ENCODE measurements at places on chromosomes 13 and 19.

GRCh38 chr19:18219911-18220631 is 6.2 kb downstream of the PDE4C start:
- peaks cover 4% of the 10 kb centered on the region for H3K27me3 ChIP-seq
- H3K4me1 ChIP-seq = peaks cover 11% of the 10 kb centered on the region
- no peak overlapping the region for H3K4me3 ChIP-seq
- H3K36me3 ChIP-seq = no peaks in the 10 kb centered on the region
- no peak overlapping the region for H3K27ac ChIP-seq

DNA sequence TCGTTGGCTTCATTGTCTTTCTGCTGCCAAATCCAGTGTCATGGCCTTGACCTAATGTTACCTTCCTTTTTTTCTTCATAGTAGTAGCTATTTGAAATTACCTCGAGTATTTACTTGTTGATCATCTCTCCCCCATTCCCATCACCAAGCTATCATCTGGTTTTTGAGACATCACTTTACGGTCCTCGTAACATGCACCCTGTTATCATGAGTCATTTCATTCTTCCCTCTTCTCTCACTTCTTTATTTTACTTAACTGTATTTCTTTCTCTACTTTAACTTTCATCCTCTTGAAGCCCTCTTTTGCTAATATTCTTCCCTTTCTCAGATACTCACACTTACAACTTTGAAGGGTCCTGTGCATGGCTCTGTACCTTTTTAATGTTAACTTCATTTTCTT is 31.8 kb downstream of the TPP2 start:
- H3K36me3 ChIP-seq = peaks cover 57% of the 10 kb centered on the region
- no peak overlapping the region for H3K27ac ChIP-seq
- no peaks in the 10 kb centered on the region for H3K4me1 ChIP-seq
- no peak for DNase-seq
- H3K4me3 ChIP-seq = no peak overlapping the region
- no peaks in the 10 kb centered on the region for H3K27me3 ChIP-seq

GRCh38 chr19:2413629-2414028 is 13.8 kb downstream of the TIMM13 start:
- no peaks in the 10 kb centered on the region for H3K36me3 ChIP-seq
- no peak overlapping the region for H3K27ac ChIP-seq
- DNase-seq = no peak
- H3K27me3 ChIP-seq = peaks cover 7% of the 10 kb centered on the region

DNA sequence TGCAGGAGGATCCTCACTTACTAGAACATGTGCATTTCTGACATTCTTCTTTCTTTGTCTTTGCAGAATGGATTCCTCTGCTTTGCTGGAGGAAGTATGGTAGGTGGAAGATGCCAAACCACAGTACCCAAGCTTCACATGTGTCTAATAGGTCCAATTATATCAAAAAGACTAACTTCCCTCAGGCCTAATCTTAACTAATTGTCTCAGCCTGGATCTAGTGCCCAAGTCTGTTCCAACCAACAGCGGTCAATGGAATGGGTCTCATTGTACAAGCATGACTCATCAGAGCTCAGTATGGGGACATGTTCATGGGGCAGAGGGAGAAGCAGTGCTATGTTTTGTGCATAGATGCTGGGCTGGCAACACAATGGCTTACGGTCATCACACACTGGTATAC is 81.6 kb upstream of the CSNK1A1L start:
- H3K4me3 ChIP-seq = no peak overlapping the region
- no peak for DNase-seq
- no peaks in the 10 kb centered on the region for H3K36me3 ChIP-seq

GRCh38 chr13:28705461-28706083 is 13.2 kb downstream of the SLC46A3 start:
- H3K36me3 ChIP-seq = peaks cover 28% of the 10 kb centered on the region
- H3K27ac ChIP-seq = no peak overlapping the region
- no peaks in the 10 kb centered on the region for H3K27me3 ChIP-seq
- H3K4me1 ChIP-seq = no peaks in the 10 kb centered on the region

GRCh38 chr19:55528030-55528803 is 8.7 kb downstream of the SBK2 start:
- no peak for DNase-seq
- H3K27ac ChIP-seq = no peak overlapping the region
- no peak overlapping the region for H3K4me3 ChIP-seq
- no peaks in the 10 kb centered on the region for H3K4me1 ChIP-seq

GRCh38 chr19:19460761-19461265 is 54.5 kb downstream of the TSSK6 start:
- H3K27ac ChIP-seq = peak overlapping the region; percentile 80
- peaks cover 7% of the 10 kb centered on the region for H3K36me3 ChIP-seq
- peaks cover 74% of the 10 kb centered on the region for H3K4me1 ChIP-seq
- peak overlapping the region; percentile 28 for H3K4me3 ChIP-seq

- H3K36me3 ChIP-seq = no peaks in the 10 kb centered on the region
- DNase-seq = no peak
- H3K27ac ChIP-seq = no peak overlapping the region
- no peak overlapping the region for H3K4me3 ChIP-seq
- H3K4me1 ChIP-seq = no peaks in the 10 kb centered on the region
- no peaks in the 10 kb centered on the region for H3K27me3 ChIP-seq
Measured at GRCh38 chr13:46486270-46486669, 66.7 kb upstream of the LRCH1 start.

- no peak overlapping the region for H3K4me3 ChIP-seq
- no peaks in the 10 kb centered on the region for H3K27me3 ChIP-seq
- H3K4me1 ChIP-seq = peaks cover 20% of the 10 kb centered on the region
Measured at GRCh38 chr13:46555722-46556417, 2.9 kb downstream of the LRCH1 start.

- no peaks in the 10 kb centered on the region for H3K27me3 ChIP-seq
- H3K4me3 ChIP-seq = no peak overlapping the region
- H3K4me1 ChIP-seq = peaks cover 23% of the 10 kb centered on the region
- H3K27ac ChIP-seq = no peak overlapping the region
- H3K36me3 ChIP-seq = peaks cover 9% of the 10 kb centered on the region
Measured at GRCh38 chr19:48508729-48509411, 2.8 kb downstream of the LMTK3 start.

- no peaks in the 10 kb centered on the region for H3K27me3 ChIP-seq
- DNase-seq = no peak
Measured at GRCh38 chr13:32211813-32212212, 103.3 kb downstream of the ZAR1L start.

- H3K36me3 ChIP-seq = no peaks in the 10 kb centered on the region
- no peak for DNase-seq
- no peak overlapping the region for H3K27ac ChIP-seq
- H3K27me3 ChIP-seq = no peaks in the 10 kb centered on the region
- H3K4me1 ChIP-seq = no peaks in the 10 kb centered on the region
Measured at GRCh38 chr19:30999726-31000125, 349.5 kb downstream of the TSHZ3 start.

- no peak for DNase-seq
- H3K36me3 ChIP-seq = no peaks in the 10 kb centered on the region
- H3K4me3 ChIP-seq = no peak overlapping the region
- no peaks in the 10 kb centered on the region for H3K4me1 ChIP-seq
Measured at GRCh38 chr13:37495046-37495445, 103.5 kb downstream of the POSTN start.

DNA sequence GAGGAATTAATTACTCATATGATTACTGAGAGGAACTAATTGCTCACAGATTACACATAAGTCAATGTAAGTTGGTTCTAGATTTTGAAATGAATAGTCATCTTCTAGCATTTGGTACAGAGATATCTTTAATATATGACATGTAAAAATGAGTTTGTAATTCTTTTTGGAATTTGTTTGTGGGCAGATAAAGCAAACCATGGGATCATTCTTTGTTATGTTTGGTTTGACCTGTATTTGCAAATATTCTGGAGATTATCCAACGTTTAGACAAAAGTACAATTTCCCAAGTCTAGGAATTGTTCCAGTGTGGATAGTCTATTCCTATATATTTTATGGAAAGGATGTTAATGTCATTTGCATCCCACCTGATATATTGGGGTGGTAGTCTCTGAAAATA is 309.6 kb upstream of the EDNRB start:
- no peak overlapping the region for H3K27ac ChIP-seq
- DNase-seq = no peak
- H3K4me1 ChIP-seq = no peaks in the 10 kb centered on the region
- no peaks in the 10 kb centered on the region for H3K27me3 ChIP-seq
- H3K4me3 ChIP-seq = no peak overlapping the region
- H3K36me3 ChIP-seq = no peaks in the 10 kb centered on the region

DNA sequence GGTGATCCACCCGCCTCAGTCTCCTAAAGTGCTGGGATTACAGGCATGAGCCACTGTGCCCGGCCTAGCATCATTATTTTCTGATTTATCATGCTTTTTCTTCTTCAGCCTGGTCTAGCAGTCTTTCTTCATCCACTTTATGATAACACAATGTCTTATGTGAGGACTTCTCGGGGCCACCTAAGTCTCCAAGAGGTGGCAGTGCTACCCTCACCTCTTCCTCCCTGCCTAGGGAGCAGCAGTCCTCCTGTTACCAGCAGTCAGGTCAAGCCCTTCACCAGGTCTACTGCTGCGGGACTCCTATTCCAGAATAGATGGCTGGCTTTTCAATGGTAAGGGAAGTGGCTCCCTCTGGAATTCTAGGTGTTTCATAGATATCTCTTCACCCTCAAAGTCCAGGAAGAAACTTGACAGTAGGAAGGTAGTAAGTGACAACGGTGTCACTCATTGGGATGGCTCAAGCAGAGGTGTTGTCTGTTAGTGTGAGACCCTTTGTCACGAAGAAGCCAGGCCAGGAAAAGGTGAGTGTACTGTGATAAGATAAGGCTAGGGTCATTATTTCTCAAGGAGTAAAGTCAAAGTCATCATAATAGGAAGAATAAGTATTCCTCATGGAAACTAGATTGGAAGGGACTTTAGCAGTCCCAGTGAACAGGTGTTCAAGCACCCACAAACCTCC is 164.0 kb downstream of the KLF5 start:
- H3K27me3 ChIP-seq = no peaks in the 10 kb centered on the region
- no peaks in the 10 kb centered on the region for H3K4me1 ChIP-seq
- H3K4me3 ChIP-seq = no peak overlapping the region

- no peaks in the 10 kb centered on the region for H3K36me3 ChIP-seq
- H3K27me3 ChIP-seq = no peaks in the 10 kb centered on the region
- H3K4me3 ChIP-seq = no peak overlapping the region
- no peak overlapping the region for H3K27ac ChIP-seq
Measured at GRCh38 chr19:51093101-51093500, 10.4 kb upstream of the KLK14 start.

DNA sequence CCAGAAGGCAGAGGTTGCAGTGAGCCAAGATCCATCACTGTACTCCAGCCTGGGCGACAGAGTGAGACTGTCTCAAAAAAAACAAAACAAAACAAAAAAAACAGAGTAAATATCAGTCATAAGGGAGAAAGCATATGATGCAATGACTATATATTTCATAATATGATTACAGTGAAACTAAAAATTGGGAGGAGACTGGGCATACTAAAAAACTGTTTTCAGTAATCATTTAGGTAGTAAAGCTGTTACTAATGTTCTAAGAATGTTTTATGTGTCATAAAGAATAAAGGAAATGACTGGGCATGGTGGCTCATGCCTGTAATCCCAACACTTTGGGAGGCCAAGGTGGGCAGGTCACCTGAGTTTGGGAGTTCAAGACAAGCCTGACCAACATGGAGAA is 15.9 kb downstream of the ZNF573 start:
- H3K4me3 ChIP-seq = no peak overlapping the region
- peaks cover 36% of the 10 kb centered on the region for H3K36me3 ChIP-seq
- H3K27me3 ChIP-seq = no peaks in the 10 kb centered on the region
- no peak overlapping the region for H3K27ac ChIP-seq
- H3K4me1 ChIP-seq = no peaks in the 10 kb centered on the region

DNA sequence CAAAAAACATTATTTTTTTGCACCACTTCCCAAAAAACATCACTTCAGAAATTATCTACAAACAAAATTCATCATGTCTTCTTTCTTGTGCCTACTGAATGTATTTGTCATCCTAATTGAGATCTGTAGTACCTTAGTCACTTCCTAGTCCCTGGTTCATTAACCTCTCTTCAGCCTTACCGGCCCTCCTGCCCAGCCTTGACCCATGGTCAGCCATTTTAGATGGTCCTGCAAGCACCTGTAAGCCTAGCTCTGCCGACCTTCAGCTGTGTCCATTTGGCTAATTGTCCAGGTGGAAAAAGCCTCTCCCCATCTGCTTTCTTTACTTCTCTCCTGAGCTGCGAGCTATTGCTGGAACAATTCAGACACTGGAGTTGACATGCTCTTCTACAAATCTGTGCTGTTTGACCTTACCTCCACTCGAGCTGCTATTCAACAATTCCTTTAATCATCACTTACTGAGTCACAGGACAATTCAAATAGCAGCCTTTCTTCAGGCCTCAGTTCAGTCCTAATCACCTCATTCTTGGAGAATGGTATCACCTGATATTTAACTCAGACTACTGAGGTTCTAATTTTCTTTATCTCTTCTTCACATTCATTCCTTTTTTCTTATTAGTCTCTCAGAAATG is 882.5 kb downstream of the PCDH9 start:
- no peaks in the 10 kb centered on the region for H3K27me3 ChIP-seq
- no peaks in the 10 kb centered on the region for H3K36me3 ChIP-seq
- no peaks in the 10 kb centered on the region for H3K4me1 ChIP-seq
- H3K27ac ChIP-seq = no peak overlapping the region
- no peak overlapping the region for H3K4me3 ChIP-seq
- no peak for DNase-seq

DNA sequence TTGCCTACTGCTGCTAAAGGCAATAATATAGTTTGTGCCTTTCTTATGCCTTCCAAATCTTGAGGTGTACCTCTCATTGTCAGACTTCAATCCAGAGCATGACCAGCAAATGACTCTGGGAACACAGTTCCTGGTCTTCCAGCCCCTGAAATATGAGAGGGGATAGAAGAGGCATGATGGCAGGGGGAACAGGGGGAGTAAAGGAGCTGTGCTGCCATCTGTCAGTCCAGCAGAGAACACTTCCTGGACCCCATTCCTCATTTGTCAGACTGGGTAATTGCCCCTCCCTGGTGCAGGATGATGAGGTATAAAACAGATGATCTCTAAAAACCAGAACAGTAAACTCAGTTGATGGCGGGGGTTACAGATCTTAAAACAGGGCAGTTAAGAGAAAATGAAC is 618.7 kb downstream of the DIAPH3 start:
- H3K4me3 ChIP-seq = no peak overlapping the region
- H3K27ac ChIP-seq = no peak overlapping the region
- H3K27me3 ChIP-seq = no peaks in the 10 kb centered on the region
- no peak for DNase-seq
- no peaks in the 10 kb centered on the region for H3K36me3 ChIP-seq

- H3K27me3 ChIP-seq = no peaks in the 10 kb centered on the region
- H3K4me3 ChIP-seq = no peak overlapping the region
- DNase-seq = no peak
- H3K27ac ChIP-seq = no peak overlapping the region
- H3K36me3 ChIP-seq = no peaks in the 10 kb centered on the region
Measured at GRCh38 chr13:79226250-79226649, 179.8 kb downstream of the RBM26 start.

GRCh38 chr13:33146843-33147611 is 130.8 kb downstream of the KL start:
- no peaks in the 10 kb centered on the region for H3K36me3 ChIP-seq
- DNase-seq = no peak
- no peaks in the 10 kb centered on the region for H3K4me1 ChIP-seq
- no peak overlapping the region for H3K27ac ChIP-seq

DNA sequence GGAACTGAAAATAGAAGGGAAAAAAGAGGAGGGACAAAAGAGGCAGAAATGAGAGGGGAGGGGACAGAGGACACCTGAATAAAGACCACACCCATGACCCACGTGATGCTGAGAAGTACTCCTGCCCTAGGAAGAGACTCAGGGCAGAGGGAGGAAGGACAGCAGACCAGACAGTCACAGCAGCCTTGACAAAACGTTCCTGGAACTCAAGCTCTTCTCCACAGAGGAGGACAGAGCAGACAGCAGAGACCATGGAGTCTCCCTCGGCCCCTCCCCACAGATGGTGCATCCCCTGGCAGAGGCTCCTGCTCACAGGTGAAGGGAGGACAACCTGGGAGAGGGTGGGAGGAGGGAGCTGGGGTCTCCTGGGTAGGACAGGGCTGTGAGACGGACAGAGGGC is at the start of gene CEACAM5:
Gene CEACAM5 (plus strand): TSS at position 146 of the 400 bp plus-strand sequence. CDS start 106 bp downstream, at position 252.
- no peak for DNase-seq
- no peaks in the 10 kb centered on the region for H3K36me3 ChIP-seq
- no peak within 1 kb of the TSS for H3K4me3 ChIP-seq
- peaks cover 11% of the 10 kb centered on the region for H3K27me3 ChIP-seq
